SHP77 (cell line): ENCODE measurements at places on chromosomes 1 and 21.

GRCh38 chr1:21106238-21106637 lies 70.5 kb downstream of the EIF4G3 start:
- DNase-seq: no peak

- no peak for DNase-seq
Observed at GRCh38 chr1:13751985-13752384, 52.0 kb downstream of the PRDM2 start.

DNA sequence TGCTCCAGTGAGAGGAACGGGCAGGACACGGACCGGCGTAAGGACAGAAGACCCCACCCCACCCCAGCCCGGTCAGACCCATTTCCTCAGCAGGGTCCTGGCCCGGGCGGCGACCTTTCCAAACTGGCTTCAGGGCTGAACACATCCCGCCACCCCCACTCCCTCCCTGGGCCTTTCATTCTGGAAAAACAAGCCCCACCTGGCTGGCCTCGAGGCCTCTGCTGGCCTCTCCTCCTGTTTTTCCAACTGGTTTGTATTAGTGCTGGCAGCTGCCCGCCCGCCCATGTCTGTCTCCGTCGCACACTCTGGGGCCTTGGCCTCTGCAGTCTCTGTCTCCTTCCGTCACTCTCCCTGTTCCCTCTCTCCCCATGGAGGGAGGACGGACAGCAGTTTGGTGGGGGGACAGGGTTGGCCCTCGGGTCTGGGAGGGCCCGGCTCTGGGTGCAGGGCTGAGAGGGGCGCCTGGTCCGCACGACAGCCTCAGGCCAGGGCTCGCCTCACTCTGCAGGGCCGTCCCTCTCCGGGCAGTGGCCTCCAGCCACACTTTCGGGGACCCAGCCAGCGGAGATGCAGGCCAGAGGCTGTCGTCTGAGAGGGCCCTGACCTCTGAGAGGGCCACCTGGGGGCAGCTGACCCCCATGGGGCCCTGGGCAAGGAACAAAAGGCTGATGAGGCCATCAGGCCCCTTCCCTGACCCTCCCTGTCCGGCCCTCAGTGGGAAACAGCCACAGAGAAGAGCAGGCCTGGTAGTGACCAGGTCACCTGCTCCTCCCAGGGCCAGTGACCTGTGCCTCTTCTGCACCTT lies 1.5 kb upstream of the MXRA8 start:
- no peak for DNase-seq

- no peak for DNase-seq
Observed at GRCh38 chr1:244954359-244954758, 90.0 kb upstream of the HNRNPU start.

DNA sequence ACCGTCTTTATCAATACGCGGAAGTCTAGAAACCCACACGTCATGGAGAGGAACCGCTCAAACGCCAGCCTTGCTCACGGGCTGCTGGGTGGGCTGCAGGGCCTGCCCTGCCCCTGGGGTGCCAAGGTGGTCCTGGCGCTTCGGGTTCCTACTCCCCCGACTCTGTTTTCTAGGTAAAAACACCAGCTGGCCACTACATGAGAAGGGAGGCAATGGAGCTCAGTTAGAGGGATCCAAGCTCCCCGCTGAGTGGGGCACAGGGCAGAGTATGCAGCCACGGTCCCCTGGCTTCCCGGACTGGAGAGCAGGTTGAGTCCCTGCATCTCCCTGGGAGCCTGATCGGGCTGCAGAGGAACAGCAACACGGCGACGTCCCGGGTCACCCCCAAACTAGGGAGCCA lies 41.2 kb upstream of the RIPK4 start:
- DNase-seq: no peak
